ENCODE measurements at places on chromosomes 16 and 17.

DNA sequence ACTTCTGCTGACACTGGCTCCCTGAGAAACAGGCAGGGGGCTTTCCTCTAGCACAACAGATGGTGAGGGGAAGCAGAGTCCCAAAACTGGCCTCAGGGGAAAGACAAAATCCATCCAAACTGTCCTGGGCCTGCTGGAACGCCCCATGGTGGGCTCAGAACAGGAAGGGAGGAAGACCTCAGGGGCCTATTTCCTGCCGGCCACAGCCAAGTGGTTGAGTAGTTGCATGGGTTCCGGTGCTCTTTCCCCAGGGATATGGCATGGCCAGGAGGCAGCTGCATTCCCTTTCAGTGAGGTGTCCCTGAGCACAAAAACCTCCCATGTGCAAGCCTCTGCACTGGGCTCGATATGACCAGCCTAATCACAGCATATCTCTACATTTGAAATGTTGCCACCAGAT, 303.0 kb upstream of the IRX5 start:
- DNase-seq = no peak

DNA sequence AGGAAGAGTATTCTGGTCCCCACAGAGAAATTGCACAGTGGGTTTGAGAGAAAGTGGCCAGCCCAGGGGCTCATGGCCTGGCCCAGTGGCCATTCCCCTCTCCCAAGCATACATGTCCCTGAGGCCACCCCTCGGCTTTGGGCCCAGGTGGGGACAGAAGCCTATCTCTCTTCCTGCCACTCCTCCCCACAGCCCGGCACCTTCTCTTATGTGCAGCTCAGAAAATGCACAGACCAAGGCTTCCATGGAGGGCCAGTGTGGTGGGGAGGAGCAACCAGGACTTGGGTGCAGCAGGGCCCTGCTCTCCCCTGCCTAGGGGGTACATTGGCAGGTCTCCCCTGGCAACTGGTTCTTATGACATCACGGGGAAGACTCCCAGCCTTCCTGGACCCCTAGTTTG, at the start of gene C16orf90:
C16orf90 (minus strand) TSS at position 314 of the 400 bp plus-strand sequence; CDS start at position 246, 68 bp downstream.
- DNase-seq = no peak

DNA sequence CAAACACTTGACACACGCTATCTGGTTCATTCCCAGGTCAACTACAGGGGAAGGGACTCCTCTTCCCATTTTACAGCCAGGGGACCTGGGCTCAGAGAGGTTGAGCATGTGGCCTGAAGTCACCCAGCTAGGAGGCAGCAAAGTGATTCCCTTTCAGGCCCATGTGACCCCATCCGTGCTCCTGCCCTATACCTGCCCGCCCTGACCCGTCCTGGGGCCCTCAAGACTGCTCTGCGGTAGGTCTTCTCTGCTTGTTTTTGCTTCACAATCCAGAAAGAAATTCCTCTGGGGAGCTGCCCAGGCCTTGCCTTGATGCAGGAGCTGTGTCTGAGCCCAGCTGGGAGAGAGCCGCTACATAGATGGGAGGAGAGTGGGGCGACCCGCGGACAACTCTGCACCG, 161.4 kb downstream of the SDK2 start:
- no peak for DNase-seq

DNA sequence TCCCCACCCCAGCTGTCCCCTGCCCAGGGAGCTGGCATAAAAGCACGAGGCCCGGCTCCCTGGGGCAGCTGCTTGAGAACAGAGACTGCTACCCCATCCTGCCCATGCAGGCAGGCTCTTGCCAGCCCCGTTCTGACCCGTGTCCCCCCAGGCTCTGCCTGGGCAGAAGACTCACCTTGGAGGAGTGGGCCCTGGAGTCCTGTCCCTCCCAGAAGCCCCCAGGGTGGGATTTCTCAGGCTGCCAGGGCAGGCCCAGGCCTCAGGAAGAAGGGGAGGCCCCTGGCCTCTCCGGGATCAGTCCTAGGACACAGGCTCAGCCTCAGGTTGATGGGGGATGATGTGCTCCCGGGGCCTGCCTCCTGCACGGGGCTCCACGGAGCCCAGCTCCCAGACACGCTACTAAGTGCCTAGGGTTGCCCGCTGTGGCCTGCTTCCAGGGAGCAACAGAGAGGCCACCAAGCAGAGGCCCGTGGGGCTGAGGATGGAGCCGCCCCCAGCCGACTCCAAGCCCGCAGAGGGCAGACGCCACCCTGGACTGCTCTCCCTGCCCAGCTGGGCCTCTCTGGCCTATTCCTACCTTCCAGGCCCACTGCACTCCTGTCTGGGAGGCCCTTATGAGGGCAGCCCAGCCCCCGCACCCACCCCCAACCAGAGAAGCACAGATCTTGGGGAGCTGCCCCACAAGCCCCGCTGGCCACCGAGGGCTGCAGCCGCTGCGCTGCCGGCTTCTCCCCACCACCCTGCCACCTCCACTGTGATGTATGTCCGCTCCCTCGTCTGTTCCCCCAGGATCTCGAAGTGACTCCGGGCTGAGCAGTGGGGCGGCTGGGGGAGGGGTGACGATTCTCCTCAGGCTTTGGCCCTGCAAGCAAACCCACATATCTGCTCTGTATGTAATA, 1.7 kb downstream of the NME3 start:
- DNase-seq = no peak

GRCh38 chr16:64440005-64440404, 681.9 kb downstream of the CDH11 start:
- DNase-seq = no peak

DNA sequence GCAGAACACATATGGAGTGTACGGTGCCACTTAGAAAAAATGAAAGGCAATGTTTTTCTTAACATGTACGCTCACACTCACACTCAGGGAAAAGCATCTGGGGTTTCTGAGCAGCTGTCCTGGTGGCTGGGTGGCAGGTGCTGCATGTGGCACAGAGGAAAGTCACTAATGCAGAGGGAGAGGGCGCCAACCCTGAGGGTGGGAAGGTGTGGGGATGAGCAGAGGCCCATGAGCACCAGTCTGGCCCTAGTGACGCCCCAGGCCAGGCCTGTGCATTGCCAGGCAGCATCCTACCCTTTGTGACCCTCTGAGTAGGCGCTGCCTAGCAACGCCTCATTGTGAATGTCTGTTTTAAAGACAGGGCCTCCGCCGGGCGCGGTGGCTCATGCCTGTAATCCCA, 19.1 kb upstream of the LCMT1 start:
- DNase-seq = no peak

DNA sequence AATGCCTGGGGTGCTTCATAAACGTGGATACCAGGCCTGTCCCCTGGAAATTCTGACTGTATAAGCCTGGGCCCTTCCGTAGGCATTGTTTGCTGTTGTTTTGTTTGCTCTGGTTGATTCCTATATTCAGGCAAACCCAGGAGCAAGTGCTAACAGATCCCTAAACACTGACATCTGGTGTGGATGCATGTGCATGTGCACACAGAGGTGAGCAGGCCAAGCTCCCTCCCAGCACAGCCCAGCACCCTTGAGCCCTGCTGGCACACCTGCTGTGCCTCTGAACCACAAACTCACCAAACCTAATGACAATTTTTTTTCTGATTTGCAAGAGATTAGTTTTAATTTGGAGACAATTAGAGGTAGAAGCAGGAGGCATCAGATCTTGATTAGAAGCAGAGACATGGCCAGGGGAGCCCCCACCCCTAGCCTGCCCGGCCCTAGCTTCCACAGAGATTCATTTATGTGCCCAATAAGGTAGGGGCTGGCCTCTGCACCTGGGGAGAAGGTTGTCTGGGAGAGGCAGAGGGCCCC, 40.4 kb downstream of the TMEM132E start:
- no peak for DNase-seq

GRCh38 chr17:59626756-59627155, 7.1 kb downstream of the CLTC start:
- DNase-seq = no peak

- DNase-seq = no peak
Measured at GRCh38 chr16:67361038-67361437, 32.3 kb downstream of the TPPP3 start.

GRCh38 chr16:23711785-23712184, 1.2 kb downstream of the ERN2 start:
- no peak for DNase-seq

DNA sequence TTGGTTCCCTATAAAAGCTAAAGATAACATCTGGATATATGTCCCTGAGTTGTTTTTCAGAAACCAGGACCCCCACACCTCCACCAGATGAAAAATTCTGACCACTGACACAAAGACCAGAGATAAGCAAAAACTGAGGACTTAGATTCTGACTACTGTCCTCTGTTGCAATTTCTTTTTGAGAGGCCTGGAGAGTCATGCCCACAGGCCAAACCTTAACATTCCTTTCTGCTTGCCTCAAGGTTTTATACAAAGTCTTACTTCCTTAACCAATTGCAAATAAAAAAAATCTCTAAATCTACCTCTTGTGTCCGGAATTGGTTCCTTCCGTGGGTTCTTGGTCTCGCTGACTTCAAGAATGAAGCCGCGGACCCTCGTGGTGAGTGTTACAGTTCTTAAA, 228.5 kb downstream of the ABCC12 start:
- DNase-seq = no peak

DNA sequence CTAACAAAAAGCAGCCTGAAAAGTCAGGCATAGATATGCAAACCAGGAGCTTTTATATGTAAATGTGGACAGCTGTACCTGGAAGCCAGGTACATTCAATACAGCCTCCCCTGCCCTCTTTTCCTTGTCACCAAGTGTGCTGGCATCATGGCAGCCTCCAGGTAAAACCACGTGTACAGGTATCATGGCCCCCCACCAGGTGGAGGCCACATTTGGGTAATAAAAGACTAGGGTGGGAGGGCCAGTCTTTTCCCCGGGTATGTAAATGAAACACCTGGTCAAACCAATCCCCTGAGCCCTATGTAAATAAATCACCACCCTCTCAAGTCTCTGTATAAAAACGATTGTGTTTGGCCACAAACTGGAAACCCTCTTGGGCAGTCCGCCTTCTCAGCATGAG, 226.4 kb upstream of the GOT2 start:
- no peak for DNase-seq

DNA sequence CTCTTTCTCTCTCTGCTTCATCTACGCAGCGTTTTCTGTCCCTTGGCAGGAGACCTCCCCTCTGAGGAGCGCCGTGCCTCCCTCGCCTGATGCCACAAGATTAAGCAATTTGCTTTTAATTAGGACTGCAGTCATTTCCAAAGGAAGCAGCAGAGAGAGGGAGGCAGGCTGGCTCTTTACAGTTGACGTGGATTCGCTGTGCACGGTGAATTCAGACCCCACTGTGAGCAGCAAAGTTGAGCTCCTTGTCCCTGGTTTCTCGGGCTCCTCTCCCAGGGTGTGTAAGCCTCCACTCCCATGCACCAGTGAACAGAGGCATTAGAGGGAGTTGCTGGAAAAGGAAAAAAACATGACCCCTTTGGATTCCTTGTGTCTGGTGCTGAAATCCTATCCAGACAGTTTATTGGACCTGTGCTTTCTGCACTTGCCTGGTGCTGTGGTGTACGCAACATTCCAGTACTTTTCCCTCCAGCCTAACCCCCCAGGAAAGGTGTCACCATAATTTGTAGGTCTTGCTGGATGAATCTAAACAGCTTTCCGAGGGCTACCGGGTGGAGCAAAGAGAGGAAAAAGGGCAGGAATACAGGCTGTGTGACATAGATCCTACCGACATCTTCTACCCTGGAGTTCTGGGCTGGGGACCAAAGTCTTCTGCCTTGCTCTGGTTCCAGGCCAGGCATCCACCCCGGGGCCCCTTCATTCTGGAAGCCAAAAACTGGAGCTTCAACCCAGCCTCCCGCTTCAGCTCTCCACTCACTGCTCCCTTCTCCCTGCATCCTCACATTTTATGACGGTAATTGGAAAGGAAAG, 171.0 kb downstream of the MAF start:
- DNase-seq = no peak

- DNase-seq = no peak
Measured at GRCh38 chr17:50523208-50523607, 9.3 kb upstream of the EPN3 start.

GRCh38 chr17:66865151-66865550, 30.2 kb downstream of the CACNG5 start:
- no peak for DNase-seq

DNA sequence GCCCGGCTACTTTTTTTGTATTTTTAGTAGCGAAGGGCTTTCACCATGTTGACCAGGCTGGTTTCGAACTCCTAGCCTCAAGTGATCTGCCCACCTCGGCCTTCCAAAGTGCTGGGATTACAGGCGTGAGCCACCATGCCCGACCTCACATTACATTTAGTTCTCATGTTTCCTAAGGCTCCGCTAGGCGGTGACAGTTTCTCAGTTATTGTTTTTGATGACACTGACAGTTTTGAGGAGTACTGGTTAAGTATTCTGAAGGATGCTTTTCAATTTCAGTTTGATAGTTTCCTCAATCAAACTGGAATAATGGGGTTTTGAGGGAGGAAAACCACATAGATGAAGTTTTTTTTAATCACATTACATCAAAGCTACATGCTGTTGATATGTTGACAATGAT, 1028.5 kb downstream of the CDH8 start:
- no peak for DNase-seq

DNA sequence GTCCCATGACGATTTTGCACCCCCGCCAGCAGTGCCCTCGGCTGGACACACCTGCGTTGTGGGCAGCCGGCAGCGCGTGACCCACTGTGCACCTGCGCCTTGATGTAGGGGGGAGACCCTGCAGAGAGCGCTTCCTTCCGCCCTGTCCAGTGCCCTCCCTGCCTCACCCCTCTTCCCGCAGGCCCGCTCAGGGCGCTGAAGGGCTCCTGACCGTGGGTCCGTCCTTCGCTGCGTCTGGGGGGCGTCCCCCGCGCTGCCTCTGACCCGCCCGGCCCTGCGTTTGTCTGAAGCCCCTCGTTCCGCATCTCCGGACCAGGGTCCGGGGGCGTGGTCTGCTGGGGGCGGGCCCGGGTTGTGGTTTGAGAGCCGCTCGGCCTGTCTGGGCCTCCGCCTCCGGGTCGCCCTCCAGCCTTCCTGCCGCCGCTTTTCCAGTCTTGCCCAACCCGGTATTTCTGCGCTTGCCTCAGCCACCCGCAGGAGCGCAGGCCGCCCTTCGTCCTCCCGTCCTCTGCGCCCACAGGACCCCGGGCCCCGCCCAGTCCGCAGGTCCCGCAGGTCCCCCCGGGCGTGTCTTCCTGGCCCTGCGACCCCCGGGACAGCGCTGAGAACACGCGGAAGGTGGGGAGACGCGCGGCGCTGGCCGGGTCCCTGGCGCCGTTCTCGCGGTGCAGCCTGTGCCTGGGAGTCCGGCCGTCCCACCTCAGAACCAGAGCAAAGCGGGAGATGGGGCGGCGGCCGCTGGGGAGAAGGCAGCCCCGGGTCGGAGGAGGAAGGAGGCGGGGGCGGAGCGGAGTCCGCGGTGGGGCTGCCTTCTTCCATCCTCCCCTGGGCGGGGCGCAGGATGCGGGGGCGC, 4.0 kb upstream of the IL17C start:
- DNase-seq = no peak

- no peak for DNase-seq
Measured at GRCh38 chr16:66416939-66417700, 10.0 kb upstream of the BEAN1 start.

DNA sequence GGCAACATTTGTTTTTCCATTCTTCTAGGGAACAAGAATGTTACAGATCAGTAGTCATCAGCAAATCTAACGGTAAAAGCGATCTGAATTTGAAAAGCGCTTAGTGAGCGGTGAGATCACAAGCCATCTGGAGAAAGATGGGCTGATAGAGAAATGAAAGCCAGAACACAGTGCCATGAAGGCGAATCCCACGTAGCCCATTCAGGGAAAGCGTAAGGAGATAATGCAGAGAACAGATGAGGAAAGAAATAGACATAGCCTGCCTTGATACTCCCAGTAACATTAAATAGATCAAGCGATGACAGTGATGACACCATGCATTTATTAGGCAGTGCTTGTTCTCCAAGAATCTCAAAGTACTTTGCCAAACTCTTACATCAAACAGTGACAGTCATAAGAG, 183.1 kb upstream of the PSMD7 start:
- no peak for DNase-seq

GRCh38 chr17:65027305-65027704, 29.2 kb downstream of the GNA13 start:
- DNase-seq = no peak

- no peak for DNase-seq
Measured at GRCh38 chr16:482468-483185, 44.9 kb upstream of the CAPN15 start.
